T47D (cell line): ENCODE measurements at places on chromosomes 1 and 21.

- no peak for DNase-seq
Observed at GRCh38 chr1:101275672-101276071, 38.9 kb downstream of the S1PR1 start.

- DNase-seq: no peak
Observed at GRCh38 chr21:45291613-45292398, 4.1 kb upstream of the POFUT2 start.

DNA sequence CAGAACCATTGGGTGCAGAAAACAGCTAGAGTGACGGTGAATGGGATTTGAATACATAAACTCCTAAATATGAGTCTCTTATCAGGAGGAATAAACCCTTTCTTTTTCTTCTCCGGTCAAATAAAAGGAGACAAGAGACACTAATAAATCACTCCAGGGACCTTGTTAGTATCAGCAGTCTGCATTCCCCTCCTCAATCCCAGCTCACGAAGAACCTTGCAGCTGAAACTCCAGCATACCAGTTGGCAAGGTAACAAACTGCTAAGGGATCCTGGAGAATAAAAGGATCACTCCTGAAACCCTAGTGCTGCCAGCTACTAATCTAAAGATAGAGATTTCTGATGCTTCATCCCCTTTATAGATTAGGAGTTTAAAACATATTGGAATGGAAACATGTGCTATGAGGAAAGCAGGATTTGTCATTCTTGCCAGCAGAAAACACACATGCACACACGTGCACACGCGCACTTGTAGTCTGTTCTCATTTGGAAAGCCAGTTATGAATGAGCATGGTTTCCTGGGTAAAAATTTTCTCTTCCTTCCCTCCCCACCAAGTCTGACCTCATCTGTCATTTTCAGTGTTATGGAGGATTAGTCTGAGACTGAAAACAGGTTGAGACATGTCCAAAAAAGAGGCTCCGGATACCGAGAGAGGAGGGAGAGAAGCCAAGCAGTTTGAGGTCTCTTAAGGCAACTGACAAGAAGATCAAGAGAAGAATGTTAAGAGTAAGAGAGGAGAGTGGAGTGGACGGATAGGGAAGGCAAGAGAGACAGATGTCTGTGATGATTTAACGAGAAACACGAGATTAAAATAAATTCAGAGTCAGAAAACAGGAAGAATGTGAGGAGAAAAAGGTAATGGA is 10.9 kb downstream of the IER5 start:
- DNase-seq: no peak

DNA sequence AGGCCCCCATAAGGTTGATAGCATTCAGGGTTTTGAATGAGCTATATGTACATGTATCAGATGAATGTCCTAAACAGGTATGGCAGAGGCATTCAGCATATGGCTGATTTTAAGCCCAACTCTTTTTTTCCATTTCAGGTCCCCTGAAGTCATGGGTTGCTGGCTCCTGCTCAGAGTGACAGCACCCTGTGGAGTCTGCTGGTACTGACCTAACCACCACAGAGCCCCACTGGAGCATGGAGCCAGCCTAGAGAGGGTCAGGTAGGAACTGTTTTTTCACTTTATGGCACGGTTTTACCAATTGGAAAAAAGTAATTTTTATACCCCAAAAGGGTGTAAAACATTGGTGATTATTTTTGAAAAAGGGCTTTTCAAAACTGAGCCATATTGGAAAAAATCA is 82.5 kb upstream of the MPC2 start:
- DNase-seq: no peak

- no peak for DNase-seq
Observed at GRCh38 chr1:7224644-7225043, 439.4 kb downstream of the CAMTA1 start.

GRCh38 chr1:89710498-89711139 is 77.7 kb downstream of the LRRC8C start:
- DNase-seq: no peak

DNA sequence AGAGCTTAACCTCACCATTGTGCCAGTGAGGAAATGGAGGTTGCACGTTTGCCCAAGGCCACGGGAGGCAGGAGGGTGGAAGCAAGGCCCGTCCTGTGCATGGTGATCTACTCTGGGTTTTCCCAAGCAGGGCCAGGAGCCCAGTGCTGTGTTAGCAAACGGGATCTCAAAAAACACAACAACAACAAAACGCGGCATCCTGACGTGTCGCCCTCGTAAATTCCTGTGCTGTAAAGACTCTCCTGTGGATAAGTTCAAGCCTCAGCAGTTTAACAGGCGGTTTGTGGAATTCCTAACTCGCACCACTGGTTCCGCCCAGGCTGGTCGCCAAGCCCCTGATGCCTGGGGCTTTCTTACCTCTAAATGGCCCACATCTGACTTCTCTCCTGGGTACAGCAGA is 39.1 kb downstream of the TFF3 start:
- peak; percentile 53 for DNase-seq

DNA sequence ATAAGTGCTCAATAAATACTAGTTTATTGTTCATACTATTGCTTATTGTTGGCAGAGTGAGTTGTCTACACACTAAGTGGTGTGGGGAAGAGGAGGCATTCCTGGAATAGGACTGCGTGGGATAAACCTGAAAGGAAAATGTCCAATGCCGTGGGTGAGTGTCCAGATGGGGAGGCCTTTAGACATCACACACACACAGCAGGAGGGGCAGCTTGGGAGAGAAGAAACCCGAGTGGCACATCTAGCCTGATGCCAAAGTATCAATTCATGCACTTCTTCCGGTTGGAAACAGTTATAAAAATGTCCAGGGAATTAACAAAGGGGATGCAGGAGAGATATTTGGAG is 27.3 kb downstream of the CCN1 start:
- no peak for DNase-seq

GRCh38 chr1:153643100-153643499 is 9.2 kb downstream of the CHTOP start:
- DNase-seq: no peak

- no peak for DNase-seq
Observed at GRCh38 chr1:22284906-22285548, 142.1 kb upstream of the WNT4 start.

DNA sequence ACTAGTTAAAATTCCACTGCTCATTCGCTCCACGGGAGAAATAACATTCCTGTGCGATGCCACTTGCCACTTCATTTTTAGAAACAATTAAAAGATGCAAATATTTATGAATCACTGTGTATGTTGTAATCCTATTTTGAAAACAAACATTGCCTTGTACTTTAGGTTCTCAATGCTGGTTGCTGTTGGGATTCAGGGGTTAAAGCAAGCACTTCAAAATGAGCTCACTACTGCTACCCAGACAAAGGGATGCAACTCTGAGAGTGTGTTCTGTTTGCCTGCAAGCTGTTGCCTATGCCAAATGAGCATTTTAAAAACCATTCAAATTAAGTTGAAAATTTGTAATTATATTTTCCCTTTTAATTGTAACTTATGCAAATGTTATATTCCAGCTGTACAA is 87.5 kb downstream of the RWDD3 start:
- no peak for DNase-seq

DNA sequence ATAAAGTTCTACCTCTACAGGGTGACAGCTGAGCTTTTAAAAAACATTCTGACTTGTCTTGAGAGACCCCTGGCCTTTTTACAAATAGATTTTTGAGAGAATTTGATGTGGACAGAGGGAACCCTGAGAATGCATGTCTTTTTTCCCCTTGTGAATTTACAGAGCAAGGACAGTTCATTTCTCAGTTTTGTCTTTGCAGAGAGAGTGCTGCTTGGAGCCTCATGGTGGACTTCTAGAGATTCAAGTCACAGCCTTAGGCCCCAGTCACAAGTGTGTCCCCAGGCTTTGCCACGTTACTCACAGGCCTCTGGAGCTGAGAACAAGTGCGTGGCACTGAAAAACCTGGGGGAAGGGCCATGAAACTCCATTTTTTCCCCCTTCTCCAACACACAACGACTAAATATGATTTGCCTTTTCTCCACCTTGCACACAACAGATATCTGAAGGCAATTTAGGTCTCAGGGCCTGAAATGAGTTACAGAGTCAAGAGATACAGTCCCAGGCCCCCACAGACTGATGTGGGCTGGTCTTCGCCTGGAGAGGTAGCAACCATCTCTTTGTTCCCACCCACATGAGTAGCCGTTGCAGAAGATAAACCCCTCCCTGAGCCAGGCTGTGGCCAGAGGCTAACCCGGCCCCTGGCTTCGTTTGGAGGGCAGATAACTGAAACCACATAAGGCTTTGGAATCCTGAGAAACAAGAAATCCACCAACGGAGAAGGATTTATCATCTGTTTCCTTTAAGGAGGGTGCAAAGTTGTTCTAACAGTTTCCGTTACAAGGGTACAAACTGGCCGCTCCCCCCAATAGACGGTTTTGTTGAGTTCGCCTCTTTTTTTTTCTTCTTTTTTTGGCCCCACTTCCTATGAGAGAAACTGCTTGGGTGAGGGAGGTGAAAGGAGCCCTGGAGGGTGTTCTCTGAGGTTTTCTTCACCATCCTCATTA is 1.0 kb upstream of the PIGV start:
- no peak for DNase-seq

DNA sequence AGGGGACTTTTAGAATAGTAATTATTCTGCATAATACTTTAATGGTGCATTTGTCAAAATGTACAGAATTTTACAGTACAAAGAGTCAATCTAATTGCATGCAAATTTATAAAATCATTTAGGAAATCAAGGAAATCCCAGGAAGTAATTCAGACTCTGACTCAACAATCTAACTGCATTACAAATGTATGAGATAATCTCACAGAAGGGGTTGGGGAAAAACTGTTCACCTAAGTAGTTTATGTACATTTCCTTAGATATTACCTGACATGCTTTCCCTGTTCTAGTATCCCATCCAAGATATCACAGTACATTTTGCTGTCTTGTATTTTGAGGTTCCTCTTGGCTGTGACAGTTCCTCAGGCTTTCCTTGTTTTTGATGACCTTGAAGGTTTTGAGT is 4.7 kb downstream of the CRB1 start:
- DNase-seq: no peak

DNA sequence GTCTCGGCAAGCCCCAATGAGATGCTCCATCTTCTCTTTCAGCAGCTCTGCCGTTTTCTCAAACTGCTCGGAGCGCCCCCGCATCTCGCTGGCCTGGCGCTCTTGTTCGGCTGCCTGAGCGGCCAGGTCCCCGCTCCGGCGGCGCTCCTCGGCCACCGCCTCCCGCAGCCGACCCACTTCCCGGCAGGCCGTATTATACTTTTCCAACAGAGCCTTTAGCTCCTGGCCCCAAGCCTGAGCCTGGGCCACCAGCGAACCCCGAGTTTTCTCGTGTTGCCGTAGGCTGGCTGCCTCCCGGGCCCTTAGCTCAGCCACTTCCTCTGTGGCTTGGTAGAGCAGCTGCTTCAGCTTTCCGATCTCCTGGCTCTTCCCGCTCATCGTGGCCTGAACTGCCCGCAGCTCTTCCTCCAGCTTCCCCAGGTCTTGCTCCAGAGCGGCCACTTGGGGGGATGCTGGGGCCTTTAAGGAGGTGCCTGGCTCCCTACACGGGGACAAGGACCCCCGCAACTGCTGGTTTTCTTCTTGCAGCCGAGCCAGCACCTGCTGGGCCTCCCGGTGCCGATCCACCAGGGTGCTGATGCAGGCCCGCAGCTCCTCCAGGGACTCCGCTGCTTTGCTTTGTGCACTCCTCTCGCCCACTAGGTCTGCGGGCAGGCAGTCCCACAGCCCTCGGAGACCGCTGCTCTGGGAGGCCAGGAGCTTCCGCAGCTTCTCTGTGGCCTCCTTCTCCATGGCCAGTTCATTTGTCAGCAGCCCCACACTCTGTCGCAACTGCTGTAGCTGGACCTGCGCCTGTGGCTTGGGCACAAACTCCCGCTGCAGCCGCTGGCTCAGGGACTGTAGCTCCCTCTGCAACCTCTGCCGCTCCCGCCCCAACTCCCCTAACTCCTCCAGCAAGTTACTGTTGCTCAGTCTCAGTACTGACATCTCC is 13.4 kb upstream of the PIAS3 start:
- no peak for DNase-seq

DNA sequence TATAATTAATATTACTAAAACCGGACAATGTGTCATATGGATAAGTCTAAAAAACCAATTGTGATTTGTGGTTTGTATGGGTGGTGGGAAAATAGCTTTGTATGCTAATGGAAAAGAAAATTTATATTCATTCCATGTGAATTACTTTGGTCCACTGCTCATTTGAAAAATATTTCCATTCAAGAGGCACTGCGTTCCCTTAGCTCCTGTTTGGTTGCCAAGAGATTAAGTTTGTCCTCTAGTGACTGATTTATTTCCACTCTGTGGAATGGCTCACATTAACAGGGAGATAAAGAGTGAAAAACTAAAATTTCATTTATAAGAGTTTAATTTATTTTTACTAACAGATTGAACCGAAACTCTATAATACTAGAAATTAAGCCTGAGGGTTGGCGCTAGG is 744.1 kb upstream of the CHRM3 start:
- DNase-seq: no peak

DNA sequence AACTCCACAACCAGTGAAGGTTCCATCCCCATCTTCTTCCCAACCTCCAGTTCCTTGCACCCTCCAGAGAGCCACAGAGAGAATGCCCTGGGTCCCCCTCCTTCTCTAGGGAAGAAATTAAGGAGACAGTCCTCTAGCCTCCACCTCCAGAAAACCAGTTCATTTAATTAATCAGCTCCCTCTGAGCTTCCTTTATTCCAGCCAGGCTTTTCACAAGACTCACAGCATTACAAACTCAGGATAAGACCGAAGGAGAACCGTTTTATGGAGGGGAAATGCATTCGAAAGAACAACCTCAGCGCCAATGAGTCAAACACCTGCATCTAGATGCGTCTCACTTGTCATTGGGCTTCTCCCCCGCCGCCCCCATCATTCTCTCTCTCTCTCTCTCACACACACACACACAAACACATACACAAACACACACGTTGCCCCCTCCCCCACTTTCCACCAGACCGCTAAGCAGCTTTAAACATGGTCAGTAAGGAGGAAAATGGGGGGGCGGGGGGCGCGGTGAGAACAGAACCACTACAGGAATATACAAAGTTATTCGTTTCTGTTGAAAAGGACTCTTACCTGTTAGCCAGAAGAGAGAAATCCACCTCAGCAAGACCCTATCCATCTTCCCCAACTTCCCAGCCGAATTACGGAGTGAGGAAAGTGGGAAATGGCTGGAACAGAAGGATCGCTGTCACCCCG is 544 bp downstream of the ILDR2 start:
- no peak for DNase-seq

- DNase-seq: no peak
Observed at GRCh38 chr1:45123358-45123757, 83.0 kb downstream of the ZSWIM5 start.
